ENCODE measurements at places on chromosomes 5 and 9.

DNA sequence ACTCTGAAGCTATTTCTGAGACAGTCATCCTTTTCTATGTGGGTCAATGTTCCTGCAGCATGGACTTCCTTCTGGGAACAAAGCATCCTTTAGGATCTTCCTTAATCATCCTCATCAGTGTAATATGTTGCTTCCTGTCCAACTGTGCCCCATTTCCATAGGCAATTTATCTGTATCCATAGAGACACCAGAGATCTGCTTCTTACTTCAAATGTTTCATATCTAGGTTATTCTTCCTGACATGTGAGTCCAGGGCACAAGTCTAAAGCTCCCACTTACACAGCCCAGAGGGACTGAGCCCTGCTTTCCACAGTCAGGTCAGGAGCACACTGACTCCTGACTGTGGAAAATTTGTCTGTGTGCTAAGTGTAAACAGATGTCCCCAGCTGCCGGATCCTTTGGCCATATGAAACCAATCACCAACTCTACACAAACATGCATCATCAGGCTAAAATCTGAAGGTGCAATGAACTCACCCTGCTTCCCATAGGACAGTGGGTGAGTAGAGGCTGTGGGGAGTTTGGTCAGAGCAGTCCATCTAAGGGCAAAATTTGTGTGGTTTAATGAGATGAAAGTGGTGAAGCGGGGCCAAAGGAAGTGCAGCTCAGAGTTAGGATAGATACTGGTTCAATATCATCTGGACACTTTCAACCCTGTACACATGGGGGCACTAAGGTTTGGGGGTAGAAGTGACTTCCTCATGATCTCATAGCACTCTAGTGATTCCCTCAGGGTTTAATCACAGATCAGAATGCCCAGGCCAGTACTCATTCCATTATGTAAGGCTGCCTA is 85.2 kb upstream of the TNC start:
- DNase-seq = no peak

- no peak for DNase-seq
Measured at GRCh38 chr9:365436-365835, 150.8 kb downstream of the DOCK8 start.

DNA sequence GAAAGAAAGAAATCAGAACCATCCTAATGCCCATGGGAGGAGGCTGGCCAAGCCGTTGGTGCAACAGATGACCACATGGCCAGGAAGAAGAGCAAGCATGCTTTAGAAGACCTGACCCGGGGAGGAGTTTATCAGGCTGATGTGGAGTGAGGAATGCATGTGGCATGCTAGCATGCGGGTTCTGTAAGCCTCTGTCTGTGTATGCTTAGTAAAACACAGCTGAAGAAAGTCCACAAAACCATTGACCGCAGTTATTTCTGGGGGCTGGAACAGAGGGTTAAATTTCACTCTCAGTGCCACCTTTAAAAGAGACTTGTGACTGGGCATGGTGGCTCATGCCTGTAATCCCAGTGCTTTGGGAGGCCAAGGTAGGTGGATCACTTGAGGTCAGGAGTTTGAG is 19.1 kb downstream of the GFI1B start:
- no peak for DNase-seq

DNA sequence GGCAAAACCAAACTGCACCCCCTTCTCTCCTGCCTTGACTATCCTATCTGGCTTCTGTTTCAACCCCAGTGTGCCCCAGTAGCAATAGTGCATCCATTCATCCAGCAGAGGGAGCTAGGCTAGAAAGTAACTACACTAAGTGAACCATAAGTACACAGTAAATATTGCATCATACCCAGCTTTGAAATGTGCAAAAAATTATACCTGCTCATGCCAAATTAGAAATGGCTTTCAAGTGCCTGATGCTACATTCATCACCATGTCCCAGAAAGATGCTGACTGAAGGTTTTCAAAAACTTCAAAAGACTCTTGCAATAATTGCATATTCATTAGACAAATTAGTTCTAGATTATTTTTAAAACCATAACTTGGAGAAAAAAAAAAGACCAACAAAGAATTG is 153.5 kb downstream of the PRELID2 start:
- no peak for DNase-seq

- DNase-seq = no peak
Measured at GRCh38 chr9:34898846-34899245, 59.2 kb upstream of the PHF24 start.

DNA sequence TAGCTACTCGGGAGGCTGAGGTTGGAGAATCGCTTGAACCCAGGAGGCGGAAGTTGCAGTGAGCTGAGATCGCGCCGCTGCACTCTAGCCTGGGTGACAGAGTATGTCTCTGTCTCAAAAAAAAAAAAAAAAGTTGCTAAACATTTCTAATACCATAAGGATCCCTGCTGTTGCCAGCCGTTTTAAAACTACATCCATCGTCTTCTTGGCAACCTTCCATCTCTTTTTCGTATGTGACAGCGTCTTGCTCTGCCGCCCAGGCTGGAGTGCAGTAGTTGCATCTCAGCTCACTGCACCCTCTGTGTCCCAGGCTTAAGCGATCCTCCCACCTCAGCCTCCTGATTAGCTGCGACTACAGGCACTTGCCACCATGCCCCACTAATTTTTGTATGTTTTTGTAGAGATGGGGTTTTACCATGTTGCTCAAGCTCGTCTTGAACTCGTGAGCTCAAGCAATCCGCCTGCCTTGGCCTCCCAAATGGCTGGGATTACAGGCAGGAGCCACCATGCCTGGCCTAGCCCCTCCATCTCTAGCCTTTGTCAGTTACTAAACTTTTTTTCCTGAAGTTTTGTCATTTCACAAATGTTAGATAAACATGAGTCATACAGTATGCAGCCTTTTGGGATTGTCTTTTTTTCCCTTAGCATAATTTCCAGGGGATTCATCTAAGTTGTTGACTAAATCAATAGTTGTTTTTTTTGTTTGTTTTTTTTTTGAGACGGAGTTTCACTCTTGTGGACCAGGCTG is 13.5 kb downstream of the NSD1 start:
- DNase-seq = no peak

GRCh38 chr9:74379718-74380117 is 117.4 kb upstream of the RORB start:
- DNase-seq = no peak

DNA sequence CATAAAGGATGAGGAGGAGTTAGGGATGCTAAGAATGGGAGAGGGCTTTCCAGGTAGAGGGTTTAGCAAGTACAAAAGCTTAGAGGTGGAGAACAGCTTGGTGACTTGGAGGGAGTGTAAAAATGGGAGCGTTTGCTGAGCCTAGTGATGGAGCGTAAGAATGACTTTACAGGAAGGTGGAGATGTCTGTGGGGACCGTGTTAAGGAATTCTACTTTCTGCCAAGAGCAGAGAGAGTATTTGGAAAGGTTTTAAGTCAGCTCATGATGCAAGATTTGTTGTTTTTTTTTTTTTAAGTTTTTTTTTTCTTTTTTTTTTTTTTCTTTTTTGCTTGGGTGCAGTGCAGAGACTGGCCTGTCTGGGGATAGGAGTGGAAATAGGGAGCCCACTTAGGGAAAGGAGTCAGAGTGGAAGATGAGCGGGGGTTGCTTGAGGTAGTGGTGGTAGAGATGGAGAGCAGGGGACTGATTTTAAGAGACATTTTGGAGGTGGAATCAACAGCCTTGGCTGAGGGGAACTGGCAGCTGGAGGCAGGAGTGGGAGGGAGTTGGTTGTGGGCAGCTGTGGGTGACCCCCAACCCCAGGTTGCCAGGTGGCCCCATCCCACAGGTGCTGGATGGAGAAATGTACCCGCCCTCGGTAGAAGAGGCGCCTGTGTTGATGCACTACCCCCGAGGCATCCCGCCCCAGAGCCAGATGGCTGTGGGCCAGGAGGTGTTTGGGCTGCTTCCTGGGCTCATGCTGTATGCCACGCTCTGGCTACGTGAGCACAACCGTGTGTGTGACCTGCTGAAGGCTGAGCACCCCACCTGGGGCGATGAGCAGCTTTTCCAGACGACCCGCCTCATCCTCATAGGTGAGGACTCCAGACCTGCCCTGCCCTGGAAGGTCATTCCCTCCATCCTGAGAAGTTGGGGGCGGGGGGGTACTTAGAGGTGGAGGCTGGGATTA is 12.4 kb downstream of the PTGS1 start:
- DNase-seq = no peak

GRCh38 chr9:96604004-96604319 is 15.7 kb downstream of the CDC14B start:
- DNase-seq = no peak

DNA sequence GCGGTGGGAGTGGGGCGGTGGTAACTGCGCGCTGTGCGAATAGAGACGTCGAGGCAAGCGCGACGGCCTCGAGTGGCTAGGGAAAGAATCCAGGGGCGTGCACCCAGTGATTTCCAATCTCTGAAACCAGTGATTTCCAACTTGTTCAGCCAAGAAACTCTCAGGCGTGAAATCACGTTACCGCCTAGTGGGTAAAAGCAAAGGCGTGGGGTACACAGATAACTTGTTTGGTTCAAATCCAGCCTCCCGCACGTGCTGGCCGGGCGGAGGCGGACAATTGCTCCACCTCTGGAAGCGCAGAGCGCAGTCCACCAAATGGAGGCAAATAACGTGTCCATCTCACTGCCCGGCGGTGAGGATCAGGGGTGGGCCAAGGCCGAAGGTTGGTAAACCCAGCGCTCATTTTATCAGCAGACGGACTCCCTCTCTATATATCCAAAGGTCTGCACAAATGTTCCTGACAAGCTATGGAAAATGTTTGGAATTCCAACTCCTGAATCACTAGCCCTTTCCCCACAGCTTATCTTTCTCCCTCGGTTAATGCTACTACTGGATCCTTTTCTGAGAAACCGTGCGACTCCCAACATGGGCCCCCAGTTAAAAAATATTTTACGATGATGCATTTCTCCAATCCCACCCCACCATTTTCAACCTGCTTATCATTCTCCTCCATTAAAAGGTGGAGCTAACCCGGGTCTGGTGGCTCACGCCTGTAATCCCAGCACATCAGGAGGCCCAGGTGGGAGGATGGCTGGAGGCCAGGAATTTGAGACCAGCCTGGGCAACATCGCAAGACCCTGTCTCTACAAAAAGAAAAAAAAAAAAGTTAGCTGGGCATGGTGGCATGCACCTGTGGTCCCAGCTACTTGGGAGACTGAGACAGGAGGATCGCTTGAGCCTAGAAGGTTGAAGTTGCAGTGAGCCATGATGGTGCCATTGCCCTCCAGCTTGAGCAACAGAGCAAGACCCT is 950 bp upstream of the FNBP1 start:
- DNase-seq = no peak

DNA sequence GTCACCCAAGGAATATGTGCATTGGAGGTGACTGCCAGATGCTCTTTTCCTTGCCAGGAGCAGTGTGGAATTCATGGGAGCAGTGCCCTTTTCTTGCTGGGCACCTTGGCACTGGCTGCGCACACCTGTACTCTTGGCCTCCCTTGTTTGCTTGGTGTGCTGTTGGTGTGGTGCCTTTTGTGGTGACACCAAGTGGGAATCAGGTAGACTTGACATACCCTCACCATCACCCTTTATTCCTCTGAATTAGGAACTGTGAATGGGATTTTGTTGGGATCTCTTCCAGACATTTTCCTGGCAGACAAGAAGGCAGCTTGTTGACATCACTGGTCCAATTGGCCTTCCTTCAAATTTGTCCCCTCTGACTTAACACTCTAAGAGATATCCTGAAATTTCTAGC is 82.3 kb downstream of the RAI14 start:
- no peak for DNase-seq

DNA sequence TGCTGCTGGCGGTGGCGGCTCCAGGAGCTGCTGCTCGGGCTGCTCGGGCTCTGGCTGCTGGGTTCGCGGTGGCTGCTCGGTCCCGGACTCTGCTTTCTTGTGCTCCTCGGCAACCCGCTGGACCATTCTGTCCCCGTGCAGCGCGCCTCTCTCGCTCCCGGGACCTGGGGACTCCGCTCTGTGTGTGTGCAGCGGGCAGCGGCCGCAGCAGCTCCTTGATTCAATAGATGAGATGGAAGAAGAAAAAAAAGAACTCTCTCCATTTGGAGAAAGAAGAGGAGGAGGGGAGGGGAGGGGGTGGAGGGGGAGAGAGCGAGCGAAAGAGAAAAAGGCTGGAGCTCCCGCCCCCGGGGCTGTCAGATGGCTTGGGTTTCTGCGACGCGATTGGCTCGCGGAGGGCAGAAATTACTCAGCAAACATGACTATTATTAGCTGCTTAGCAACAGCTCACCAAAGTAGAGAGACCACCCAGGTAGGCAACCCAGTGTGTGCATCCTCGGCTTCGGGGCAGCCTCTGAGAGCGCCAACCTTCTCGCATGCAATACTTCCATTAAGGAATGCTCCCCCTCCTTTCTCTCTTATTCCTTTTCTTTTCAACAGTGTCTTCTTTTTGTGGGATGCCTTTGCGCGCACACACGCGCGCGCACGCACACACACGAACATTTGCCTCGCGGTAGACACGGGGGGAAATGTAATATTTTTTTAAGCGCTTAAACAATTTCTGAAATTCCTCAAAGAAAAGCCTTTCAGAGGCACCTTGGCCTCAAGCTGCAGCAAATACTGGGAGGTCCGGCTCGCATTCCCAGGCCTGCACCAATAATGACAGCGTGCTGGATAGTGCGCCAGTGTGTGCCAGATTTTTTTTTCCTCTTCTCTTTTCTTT is 7.6 kb downstream of the PTCH1 start:
- no peak for DNase-seq

DNA sequence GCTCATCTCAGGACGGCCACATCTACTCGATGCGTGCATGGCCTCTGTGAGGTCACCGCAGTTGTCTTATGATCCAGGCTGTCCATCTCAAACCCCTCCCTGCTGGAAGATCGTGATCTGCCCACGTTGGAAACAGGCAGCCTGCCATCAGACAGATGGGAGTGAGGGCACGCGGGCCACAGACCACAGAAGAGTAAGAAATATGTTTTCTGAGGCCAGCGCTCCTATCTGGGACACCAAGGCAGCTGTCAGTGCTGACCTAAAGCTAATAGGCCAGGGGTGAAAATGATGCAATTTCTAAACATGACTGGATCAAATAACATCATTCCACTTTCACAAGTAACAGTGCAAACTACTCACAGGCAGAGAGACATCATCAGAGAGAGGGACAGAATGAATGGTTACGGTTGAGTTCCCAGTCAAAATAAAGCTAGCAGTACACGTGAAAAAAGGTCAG is 57.1 kb upstream of the CER1 start:
- DNase-seq = no peak

GRCh38 chr9:121901616-121902015 is 191.5 kb downstream of the TTLL11 start:
- DNase-seq = no peak

DNA sequence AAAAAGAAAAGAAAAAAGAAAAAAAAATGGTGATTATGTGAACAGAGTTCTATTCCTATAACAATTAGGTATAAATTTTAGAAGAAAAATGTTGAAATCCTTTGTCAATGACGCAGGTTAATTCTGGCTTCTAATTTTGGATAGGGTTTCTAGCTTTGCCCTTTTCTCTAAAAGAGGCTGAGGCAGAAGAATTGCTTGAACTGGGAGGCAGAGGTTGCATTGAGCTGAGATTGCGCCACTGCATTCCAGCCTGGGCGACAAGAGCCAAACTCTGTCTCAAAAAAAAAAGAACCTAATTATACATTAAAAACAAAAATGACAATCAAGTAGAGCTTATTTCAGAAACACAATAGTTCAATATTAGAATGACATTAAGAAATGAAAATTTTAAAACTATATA is 2.9 kb downstream of the STXBP1 start:
- DNase-seq = no peak

All from esophagus squamous epithelium (tissue), 5 donors.